Fibroblast of villous mesenchyme (primary cell): ENCODE measurements at places on chromosomes 4 and X. TPM values are rescaled to one million over a fixed set of nuclear protein-coding genes. Genes with fewer than 3 reads are reported as not detected.
A peak's percentile ranks its signal among the peaks of the same experiment; 100 is the strongest.

GRCh38 chr4:87112063-87112462 is 108.4 kb downstream of the KLHL8 start:
- peak; percentile 45 for DNase-seq

DNA sequence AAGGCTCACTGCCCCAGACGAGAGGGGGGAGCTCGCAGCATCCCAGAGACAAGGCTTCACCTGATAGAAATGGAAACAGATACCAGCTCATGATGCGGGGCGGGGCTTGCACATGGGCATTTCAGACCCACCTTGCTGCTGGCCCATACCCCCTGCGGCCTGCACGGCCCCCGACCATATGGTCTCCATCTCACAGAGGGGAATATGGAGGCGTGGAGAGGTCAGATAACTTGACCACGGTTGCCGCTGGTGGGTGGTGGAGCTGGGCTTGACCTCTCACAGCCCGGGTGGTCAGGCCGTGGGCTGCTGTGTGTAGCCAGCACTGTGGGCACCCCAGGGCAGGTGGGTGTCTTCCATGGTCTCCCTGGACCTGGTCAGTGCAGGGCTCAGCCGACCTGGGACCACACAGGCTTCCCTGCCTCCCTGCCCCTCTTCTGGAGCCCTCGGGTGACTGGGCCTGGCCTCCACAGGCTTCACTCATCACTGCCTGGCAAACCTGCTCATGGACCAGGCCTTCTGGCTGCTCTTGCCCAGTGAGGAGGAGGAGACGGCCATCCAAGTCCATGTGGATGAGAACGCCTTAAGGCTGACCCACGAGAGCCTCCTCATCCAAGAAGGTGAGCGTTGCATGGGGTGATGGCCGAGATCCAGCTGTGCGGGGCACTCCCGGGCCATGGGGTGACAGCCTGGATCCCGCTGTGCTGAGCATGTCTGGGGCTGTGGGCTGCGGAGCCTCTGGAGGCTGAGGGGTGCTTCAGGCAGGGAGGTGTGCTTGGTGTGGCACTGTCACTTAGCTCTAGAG is 16.8 kb downstream of the SH3TC1 start:
- DNase-seq, result no peak

GRCh38 chrX:2820136-2820771 is 8.5 kb upstream of the GYG2 start:
- DNase-seq, result no peak

DNA sequence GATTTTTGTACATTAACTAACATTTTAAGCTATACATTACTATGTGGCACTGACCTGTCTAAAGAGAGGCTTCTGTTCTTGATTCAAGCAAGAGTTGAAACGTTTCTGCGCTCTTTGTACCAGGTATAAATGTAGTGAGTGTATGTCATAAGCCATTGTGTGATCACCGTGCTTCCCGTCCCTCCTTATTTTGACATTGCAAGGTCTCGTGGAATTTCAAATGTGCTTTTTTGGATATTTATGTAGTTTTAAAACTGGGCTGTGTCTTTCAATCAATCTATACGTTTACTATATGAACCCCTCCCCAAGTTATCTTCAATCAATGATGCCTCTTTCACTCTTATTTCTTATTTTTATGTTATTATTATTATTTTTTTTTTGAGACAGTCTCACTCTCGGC is at the start of gene KLHL15:
Gene KLHL15 (minus strand): TSS at position 101 of the 400 bp plus-strand sequence. CDS start 20,493 bp downstream, outside the sequence.
- DNase-seq, result no peak

DNA sequence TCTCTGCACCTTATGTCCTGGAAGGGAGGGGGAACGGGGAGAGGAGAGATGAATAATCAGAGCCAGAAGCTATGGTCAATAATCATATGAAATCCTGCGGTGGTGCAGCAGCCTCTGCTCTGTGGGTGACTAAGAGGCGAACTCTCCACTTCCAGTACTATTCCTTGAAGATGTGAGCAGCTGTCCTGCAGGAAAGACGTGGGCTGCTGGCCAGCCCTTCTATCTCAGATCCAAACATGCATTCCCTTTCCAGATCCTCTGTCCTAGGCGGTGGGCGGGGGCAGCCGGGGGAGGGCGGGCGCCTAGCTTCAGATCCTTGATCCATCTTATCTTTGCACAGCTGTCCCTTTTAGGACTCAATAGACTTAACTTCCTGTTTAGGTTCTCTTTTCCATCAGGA is 34.5 kb downstream of the SPINK2 start:
- DNase-seq, result peak; percentile 98

DNA sequence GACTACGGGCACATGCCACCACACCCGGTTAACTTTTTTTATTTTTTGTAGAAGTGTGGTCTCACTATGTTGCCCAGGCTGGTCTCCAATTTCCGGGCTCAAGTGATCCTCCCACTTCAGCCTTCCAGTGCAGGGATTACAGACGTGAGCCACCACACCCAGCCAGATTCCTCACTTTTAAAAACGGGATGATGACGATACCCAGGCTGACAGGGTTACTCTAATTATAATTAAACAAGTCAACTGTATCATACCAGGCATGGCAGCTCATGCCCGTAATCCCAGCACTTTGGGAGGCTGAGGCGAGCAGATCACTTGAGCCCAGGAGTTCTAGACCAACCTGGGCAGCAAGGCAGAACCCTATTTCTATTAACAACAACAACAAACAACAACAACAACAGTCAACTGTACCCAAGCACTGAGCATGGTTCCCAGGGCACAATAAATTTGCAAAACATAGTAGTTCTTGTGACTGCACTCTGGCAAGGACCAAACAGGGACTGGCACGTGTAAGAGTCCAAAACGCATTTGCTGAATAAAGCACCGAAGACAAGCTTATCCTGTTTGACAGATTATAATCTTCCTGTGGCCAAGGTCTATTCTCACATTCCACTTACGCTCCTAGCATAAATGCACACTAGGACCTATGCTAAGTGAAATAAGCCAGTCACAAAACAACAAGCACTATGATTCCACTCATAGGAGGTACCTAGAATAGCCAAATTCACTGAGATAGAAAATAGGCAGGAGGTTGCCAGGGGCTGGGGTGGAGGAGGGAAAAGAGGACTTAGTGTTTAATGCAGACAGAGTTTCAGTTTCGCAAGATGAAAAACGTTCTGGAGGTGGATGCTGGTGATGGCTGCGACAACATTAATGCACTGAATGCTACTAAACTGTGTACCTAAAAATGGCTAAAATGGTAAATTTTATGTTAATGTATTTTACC is 77.5 kb downstream of the IRF2 start:
- DNase-seq, result peak; percentile 36

GRCh38 chr4:23728971-23729370 is 160.9 kb downstream of the PPARGC1A start:
- DNase-seq, result no peak

DNA sequence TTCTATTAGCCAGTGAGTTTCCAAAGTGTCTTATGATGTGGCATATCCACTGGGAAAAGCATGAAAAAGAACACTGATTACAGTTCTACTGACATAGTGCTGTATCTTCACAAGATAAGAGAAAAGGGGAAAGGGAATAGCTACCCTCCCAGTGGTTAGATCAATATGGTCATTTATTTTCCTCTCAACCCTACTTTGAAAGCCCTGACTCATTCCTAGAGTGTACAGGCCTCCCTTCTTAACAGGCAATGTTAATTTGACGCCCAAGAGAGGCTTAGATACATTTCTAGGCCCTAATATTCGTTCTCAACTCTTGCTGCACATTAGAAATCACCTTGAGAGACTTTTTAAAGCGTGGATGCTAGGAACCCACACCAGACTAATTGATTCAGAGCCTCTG is 20.4 kb upstream of the BRS3 start:
- no peak for DNase-seq

DNA sequence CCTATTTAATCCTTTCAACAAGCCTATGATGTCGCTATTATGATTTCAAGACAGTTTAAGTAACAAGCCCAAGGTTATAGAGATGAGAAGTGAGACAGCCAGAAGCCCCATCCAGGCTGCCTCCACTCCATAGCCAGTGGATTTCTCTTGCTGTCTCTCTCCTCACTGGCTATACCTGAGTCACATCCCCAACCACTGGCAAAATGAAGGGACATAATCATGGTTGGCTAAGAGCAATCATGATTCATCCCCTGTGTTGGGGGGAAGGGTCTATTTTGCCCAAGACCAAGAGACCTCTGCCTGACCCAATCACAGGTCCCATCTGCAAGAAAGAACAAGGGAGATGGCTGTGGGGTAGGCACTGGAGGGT is 334.9 kb upstream of the GATB start:
- DNase-seq, result no peak

- DNase-seq, result peak; percentile 62
Observed at GRCh38 chr4:125849869-125850268, 535.1 kb downstream of the FAT4 start.

GRCh38 chr4:127219232-127219631 is 413.5 kb upstream of the INTU start:
- DNase-seq, result no peak

- no peak for DNase-seq
Observed at GRCh38 chr4:149277705-149278104, 537.9 kb downstream of the IQCM start.

- no peak for DNase-seq
Observed at GRCh38 chr4:80532674-80533333, 197.3 kb downstream of the CFAP299 start.

Gene LONRF3
- 0.43 TPM in 1 of 2 replicates, not detected in the other for total RNA-seq

Gene GNRHR
- total RNA-seq, result under 0.01 TPM in 1 of 2 replicates, not detected in the other

Gene TMPRSS11F
- total RNA-seq, result not detected in 2 replicates

Gene UNC5C
- total RNA-seq, result under 0.01 and 0.43 TPM in 2 replicates
